ENCODE measurements at places on chromosomes 1 and 21.

DNA sequence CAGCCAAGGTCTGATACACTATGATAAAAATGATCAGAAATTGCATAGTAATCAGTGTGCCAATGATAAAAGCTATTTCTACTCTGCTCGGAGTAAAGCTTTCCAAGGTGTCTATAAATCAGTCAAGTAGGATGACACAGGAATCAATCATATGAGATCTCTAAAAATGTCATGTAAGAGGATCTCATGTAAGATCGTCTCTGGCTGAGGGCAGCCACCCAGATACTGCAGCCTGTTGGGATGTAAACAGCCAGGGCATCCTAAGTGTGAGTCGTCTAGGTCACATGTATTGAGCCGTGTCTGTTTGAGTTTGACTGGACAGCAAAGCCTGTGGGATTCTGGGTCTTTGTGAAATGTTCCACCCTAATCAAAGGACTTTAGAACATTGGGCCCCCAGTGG is 2.8 kb upstream of the TEX35 start:
- no peak for DNase-seq

DNA sequence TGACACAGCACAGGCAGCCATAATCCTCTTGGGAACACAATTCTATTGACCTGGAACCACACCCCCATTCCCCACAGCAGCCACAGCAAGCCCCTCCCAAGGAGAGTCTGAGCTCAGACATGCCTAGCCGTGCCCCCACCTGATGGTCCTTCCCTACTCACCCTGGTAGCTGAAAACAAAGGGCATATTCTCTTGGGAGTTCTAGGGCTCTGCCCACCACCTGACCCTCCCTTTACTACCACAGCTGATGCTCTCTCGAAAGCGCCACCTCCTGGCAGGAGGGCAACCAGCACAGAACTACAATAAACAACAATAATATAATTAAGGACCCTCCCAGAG is 184.8 kb upstream of the COA6 start:
- DNase-seq: no peak

DNA sequence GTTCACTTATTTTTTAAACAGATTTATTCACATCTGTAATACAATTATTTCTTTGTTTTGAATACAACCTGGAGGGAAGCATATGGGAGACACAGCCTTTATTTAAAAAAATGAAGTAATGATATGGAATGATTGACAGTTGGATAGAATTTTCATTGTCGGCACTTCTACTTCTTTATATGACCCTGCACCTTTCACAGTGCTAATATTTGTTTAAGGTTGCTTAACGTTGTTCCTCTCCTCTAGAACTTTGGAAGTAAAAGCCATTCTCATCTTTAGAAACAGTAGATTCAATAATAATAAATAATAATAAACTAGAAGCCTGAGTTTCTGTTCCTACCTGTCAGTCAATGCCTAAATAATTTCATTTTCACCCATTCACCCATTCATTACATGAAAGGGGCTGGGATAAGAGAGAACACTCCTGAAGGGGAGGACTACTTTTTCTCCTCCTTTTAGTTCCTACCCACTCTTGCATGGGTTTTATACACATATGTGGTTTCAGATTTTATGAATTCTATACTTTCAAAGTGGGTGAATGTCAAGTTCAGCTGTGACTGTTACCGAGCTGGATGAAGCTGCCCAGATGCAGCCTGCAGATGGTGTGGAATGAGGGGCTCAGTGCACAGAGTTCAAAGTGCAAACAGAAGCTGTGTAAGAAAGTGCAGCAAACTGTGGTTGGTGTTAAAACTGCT is 9.4 kb downstream of the RUNX1 start:
- DNase-seq: no peak

- peak; percentile 67 for DNase-seq
These were observed 42.5 kb downstream of the LGR6 start for GRCh38 chr1:202235856-202236837.

GRCh38 chr1:38814444-38814983 is 45.1 kb downstream of the RRAGC start:
- DNase-seq: no peak

- no peak for DNase-seq
These were observed 5.4 kb upstream of the NUAK2 start for GRCh38 chr1:205326812-205327466.

DNA sequence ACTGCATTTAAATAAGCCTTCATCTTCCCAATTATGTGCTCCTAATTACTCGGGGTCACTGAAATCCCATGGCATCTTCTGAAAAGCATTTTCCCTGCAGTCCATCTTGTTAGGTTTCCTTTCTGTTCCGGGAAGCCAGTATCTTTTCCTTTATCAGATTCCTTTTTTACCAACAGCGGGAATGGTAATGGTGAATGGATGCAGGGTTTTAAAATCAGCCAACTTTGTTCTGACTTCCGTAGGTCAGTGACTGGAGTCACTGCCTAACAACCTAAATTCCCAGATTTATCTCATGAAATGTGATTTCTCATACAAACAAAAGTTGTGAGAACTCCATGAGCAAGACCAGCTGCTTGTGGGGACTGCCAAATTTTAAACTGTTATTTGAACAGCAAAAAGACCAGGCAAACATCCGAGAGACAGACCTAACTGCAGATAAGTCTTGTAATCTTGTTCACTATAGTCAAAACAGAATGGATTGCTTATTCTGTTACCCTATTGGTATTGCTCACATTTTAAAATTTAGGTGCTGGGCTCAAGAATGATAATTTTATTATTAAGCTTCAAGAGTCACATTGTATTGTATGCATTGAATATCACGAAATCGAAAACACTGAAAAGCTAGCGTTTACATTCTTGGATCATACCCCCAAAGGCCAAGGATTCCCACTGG is 1.2 kb upstream of the RWDD3 start:
- DNase-seq: no peak

DNA sequence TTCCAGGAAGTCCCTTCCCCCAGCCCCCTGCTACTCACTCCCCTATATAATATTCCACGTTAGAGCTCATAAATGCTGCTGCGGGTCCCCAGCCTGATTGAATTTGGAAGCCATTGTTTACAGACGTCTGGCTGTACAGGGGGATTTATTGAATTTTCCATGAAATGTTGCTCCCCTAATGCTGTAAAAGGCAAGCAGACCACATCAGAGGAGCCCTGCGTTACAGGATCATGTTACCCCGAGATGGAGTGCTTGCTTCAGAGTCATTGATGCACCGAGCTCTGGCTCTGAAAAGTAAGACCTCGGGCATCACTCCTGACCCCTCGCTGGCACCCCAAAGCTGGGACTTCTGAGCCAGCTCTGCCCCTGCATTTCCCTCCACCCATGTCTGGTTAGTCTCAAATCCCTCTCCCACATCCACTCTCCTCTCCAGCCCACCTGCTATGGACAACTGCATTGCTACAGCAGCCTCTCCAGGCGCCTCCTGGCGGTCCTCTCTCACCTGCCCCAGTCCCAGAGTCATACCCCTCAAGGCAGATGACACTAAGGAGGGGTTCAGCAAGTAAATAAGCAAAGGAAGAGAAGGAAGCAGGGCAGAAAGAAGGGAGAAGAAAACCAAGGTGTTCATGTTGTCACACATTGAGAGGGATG is 127.8 kb downstream of the TMEM53 start:
- DNase-seq: no peak

GRCh38 chr21:34900376-34900775 is 148.7 kb downstream of the RUNX1 start:
- peak; percentile 79 for DNase-seq

DNA sequence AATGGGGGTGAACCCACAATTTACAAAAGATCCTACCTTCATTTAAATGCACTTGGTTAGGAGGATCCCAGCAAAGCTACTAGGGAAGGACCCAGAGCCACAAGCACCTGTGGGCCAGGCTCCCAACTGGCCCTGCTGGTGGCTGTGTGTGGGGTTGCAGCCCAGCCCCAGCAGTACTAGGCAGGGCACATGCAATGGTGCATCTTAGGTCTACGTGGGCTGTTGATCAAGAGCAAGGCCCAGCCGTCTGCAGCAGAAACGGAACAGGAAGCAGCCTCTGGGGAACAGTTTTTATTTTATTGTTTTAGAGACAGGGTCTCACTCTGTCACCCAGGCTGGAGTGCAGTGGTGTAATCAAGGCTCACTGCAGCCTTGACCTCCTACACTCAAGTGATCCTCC is 134.1 kb upstream of the RAB4A start:
- DNase-seq: no peak

DNA sequence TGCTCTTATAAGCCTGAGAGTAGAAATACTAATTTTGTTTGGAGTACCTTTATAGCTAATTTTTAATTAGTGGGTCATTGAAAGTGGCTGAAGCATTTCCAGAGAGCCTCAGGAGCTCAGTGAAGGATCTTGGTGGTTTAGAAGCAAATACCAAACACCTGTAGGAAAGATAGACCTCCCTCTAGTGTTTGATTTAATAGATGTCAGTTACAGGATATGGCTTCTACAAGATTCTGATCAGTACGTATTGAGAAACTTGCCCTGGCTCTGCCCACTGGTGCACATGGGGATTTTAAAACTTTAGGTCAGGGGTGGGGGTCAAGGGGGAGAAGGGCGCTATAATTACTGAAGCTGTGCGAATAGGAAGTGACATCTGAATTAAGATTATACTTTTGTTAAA is 122.2 kb downstream of the POU2F1 start:
- no peak for DNase-seq

GRCh38 chr1:228079013-228079412 is 3.5 kb upstream of the ARF1 start:
- DNase-seq: no peak

GRCh38 chr1:190029441-190029840 is 448.2 kb downstream of the BRINP3 start:
- no peak for DNase-seq

DNA sequence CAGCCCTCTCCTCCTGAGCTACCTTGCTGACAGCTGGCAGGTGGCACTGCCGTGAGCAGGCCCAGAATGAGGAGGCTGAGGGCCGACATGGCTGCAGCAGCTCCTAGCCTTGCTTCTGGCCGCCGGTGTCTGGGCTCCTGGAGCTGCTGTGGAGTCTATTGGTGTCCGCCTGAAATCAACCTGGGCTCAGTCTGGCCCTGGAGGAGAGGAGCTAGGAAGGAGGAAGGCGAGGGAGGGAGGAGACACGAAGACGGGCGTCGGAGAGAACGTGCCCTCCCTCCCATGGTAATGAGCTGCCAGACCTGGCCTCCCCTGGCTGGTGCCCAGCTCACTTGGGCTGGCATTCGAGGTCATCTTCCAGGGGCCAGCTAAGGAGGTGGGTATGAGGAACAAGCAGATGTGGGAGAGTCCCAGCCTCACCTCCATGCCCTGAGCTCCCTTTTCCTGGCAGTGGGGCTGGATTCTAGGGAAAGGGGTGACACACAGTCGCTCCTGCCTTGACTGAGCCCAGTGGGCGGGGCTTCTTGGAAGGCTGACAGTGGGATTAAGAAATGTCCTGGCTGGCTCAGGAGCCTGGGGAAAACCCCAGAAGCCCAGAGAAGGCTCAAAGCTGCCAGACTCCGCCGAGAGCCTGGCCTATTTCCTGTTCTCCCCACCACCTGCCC is at the start of gene PDZK1IP1:
PDZK1IP1 (minus strand) TSS at position 193 of the 665 bp plus-strand sequence; CDS start at position 89, 104 bp downstream.
- no peak for DNase-seq

GRCh38 chr1:113281550-113281949 is 108.8 kb upstream of the MAGI3 start:
- no peak for DNase-seq

GRCh38 chr1:43021547-43022474 is 63.1 kb upstream of the SLC2A1 start:
- DNase-seq: no peak

DNA sequence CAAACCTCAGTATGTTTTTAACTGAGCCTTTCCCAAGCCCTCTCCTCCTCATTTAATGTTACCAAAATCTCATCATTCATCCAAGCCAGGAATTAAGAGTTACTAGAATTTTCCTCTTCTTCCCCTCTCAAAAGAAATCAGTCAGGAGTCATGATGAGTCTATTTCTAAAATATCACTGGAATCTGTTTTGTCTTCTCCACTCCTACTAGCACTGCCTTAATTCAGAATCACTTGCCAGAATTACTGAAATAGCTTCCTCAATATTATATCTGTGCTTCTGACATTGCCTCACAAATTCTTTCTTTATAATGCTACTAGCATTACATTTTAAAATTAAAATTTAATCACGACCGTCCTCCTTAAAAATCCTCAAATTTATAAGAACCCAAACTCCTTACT is 106.1 kb downstream of the PTGER3 start:
- DNase-seq: no peak

- DNase-seq: no peak
These were observed 313.1 kb downstream of the MATN1 start for GRCh38 chr1:30410153-30410851.

DNA sequence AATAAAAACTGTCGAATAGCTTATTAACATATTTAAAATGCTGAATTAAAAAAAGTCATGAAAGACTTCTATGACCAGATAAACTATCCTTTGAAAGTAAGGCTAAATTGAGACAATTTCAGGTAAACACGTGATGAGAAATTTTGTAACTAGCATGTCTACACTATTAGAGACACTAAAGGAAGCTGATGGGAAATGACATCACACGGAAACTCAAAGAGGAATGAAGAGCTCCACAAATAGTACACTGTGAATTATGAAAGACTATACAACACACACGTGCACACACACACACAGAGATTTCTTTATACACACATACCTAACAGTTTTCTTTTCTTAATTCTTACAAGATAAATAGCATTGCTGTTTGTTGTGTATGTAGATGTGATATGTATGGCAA is 70.9 kb upstream of the PLA2G4A start:
- DNase-seq: no peak

GRCh38 chr1:153354515-153355193 is 3.0 kb upstream of the S100A9 start:
- DNase-seq: no peak

GRCh38 chr21:44485254-44485793 is 30.0 kb downstream of the LRRC3 start:
- DNase-seq: peak; percentile 1

DNA sequence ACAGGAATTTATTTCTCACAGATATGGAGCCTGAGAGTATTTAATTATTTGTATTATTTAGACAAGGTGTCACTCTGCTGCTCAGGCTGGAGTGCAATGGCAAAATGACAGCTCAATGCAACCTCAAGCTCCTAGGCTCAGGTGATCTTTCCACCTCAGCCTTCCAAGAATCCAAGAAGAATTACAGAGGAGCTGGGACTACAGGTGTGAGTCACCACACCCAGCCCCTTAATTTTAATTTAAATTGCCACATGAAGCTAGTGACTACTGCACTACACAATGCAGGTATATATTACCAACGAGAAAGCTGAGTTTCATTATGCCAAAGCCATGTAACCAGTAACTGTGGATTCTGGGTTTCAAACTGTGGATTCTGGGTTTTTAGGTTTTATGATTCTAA is 2.1 kb downstream of the KHDC4 start:
- DNase-seq: no peak

- no peak for DNase-seq
These were observed 130.0 kb downstream of the HS2ST1 start for GRCh38 chr1:87044424-87044823.

GRCh38 chr1:208479435-208479834 is 235.3 kb upstream of the PLXNA2 start:
- no peak for DNase-seq

GRCh38 chr1:81287411-81288080 is 513.2 kb upstream of the ADGRL2 start:
- DNase-seq: no peak

- no peak for DNase-seq
These were observed 12.4 kb downstream of the RNF220 start for GRCh38 chr1:44417351-44418021.

DNA sequence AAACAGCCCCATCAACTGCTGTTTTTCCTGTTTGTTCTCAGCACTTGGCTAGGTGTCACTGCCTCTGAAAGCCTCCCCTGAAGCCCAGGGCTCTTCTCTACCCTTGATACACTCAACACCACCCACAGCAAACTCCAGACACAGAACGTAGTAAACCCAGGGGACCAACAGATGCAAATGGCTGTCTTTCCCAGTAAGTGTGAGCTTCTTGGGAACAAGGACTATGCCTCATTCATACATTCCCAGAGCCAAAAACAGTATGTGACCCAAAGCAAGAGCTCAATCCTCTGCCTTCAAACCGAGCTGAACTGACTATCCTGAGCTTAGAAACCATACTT is 4.4 kb downstream of the LBR start:
- DNase-seq: no peak

Data from AG09309 (cell line).